ENCODE measurements at places on chromosomes 4 and X.

GRCh38 chr4:80017125-80017854 lies 55.7 kb downstream of the ANTXR2 start:
- DNase-seq: no peak

DNA sequence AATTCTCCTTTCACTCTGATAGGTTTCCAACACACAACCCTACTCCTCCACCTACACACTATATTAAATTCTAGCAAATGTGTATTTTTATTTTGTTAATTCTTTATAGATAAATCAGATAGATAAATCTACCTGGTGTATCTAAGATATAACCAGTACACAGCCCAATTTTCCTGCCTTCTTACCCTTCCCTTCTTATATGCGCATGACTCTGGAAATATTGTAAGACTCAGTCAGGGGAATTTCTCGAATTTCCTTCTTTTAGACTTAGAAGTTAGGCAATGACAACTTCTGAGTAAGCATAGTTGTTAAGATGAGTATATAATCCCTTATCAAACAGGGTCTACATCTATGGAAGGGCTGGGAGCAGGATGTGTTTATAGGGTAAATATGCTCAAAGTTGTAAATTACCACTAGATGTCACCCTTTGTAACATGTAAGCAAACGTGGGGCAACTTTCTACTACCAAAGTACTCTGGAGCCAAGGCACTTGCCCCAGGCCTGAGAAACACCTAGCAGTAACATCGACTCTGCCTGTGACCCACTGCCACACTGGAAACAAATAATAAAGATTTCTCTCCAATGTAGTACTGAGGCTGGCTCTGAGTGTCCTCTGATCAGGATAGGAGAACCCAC lies 444.7 kb downstream of the IQCM start:
- DNase-seq: no peak

DNA sequence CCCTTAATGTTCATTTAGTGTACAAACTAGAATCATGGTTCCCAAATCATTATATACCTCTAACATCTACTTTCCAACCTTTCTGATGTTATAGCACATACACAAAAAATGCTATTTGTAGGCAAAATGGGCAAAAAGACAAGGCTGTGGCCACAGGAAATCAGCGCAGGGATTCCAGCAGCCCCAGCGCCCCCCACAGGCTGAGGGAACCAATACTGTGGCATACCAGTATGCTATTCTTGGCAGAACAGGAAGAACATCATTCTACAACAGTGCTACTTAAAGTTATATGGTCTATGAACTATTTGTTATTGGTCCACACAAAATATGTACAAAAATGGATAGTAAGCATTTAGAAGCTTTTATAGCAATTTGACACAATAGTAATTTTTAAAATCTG lies 25.3 kb downstream of the STEEP1 start:
- no peak for DNase-seq

- DNase-seq: no peak
Observed at GRCh38 chrX:47112316-47112954, 32.1 kb downstream of the NDUFB11 start.

GRCh38 chrX:90026730-90027129 lies 105.0 kb downstream of the TGIF2LX start:
- DNase-seq: no peak

- DNase-seq: no peak
Observed at GRCh38 chr4:69744157-69744478, 16.3 kb downstream of the SULT1B1 start.

DNA sequence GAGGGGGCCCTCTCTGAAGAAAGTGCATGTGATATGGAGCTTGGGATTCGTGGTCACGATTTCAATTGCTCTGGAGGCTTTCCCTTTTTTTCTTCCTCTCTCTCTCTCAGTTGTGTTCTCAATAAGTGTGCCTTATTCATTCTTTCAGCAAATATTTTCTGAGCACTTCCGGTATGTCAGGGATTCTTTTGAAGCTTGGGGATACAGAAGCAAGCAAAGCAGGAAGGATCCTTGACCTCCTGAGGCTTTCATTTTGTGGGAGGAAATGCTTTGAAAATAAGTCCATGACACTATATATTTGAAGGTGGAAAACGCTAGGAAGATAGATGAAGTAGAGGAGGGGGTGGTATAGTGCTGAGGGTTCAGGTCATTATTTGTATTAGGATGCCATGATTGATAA lies 12.6 kb upstream of the GABRE start:
- no peak for DNase-seq

- DNase-seq: no peak
Observed at GRCh38 chrX:56498756-56499155, 64.7 kb upstream of the UBQLN2 start.
